ENCODE measurements at places on chromosomes 3 and 15.

DNA sequence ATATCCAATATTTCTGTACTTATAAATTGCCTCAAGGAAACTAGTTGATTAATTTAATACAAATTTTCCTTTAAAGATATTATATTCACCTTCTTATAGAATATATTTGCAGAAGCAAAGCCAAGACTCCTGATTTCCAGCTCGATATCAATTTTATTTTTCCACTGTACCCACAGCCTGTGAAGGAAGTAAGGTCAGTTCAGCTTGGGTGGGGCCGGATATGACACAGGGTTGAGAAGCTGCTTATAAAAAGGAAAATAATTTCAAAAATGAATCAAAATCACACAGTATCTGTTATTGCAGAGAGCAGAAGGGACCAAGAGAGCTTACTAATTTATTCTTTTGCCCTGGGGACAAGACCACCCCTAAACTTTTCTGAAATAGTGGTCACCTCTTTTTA lies 491.4 kb downstream of the TUSC7 start:
- DNase-seq = no peak

- DNase-seq = no peak
Measured at GRCh38 chr15:68200016-68200861, 4.9 kb downstream of the CALML4 start.

GRCh38 chr3:146382386-146382785 lies 87.0 kb downstream of the PLSCR2 start:
- no peak for DNase-seq

- DNase-seq = no peak
Measured at GRCh38 chr3:46764206-46764605, 46.5 kb upstream of the PRSS50 start.

DNA sequence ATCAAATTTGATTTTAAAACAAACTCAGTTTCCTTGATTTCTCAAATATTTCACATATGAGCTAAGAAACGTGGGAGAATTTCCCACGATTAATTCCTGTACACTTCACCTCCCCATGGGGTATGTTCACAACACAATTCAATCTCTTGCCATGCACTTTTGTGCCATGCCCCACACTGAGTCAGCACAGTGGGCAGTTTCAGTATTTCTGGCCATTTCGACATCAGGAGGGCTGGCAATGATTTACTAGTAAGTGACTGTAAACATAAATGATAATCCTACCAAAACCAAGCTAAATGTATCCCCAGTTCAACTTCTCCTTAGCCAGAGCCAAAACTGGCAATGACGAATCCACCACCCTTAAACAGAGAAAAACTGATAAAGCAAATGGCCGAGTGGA lies 293.6 kb downstream of the FGF12 start:
- no peak for DNase-seq

- DNase-seq = no peak
Measured at GRCh38 chr3:48788544-48789162, 59.0 kb downstream of the PRKAR2A start.

DNA sequence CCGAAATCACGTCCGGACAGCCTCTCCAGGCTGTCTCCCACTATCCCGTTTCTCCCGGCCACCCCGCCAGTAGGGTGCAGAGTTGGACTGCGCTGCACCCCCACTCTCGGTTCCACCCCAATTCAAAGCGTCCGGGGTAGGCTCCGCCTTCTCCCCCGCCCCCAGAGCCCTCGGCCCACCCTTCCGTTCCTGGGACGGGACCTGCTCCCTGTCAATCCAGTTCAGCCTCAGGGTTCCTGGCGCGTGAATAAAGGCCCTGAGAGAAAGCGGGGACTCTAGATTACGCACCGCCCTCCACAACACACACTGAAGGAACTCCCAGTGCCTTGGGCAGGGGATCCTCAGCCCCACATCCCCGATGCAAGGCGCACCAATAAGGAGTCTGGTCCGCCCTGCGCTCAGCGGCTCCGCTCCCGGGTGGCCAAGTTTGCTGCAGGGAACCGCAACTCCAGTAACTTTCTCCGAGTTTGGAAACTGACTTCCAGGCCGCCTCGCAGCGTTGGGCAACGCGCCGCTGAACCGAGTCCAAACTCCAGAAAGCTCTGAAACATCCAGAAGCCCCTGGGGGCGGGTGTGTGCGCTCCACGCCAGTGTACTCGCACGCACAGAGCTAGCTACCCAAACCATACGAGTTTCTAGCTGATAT lies 1.9 kb downstream of the ADAMTS9 start:
- DNase-seq = peak; percentile 96

- no peak for DNase-seq
Measured at GRCh38 chr3:129606636-129607390, at the start of gene PLXND1. Gene PLXND1, minus strand, starts transcription at chr3:129606676. Its CDS starts 37 bp downstream, at chr3:129606639.

DNA sequence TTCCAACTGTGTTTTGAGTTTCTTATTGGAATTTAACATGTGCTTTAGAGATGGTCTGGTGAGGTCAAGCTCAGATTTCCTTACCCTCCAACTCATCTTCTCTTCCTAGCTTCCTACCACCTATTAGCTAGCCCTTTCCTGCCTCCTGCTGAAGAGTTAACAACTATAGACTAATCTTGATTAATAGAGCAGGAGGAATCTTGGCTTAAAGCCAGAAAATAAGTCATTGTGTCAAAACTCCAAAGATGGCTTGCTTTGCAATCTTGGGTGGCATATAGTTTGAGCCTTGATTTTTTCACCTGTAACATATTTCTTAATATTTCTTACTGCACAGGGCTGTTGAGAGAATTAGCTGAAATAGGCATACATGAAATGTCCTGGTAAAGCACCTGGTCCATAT lies 27.3 kb downstream of the BCL2L10 start:
- no peak for DNase-seq

DNA sequence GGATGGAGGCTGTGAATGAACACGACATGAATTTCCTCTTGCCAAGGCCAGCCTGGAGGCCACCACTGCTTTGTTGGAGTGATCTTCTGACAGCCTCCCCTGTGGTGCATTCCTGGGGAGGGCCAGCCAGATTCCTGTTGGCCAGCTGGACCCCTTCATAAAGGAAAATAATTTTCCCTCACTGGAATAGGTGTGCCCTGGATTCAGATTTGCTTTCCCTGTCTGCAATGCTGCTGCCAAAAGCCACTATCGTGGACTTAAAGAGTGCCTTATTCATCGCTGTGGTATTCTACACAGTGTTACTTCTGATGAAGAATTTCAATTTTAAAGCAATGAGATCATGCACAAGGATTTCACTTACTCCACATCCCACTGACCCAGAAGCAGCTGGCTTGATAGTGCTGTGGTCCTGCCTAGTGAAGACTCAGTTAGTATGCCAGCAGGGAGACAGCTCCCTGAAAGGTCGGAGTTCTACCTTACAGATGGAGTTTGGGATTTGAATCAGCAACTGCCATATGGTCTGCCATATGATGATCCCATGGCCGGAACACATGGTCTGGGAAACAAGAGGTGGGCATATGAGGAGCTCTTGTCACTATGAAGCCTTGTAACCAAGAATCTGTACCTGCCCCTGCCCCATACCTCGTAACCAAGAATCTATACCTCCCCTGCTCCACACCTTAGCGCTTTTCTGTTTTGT lies 145.2 kb downstream of the KLF13 start:
- no peak for DNase-seq

DNA sequence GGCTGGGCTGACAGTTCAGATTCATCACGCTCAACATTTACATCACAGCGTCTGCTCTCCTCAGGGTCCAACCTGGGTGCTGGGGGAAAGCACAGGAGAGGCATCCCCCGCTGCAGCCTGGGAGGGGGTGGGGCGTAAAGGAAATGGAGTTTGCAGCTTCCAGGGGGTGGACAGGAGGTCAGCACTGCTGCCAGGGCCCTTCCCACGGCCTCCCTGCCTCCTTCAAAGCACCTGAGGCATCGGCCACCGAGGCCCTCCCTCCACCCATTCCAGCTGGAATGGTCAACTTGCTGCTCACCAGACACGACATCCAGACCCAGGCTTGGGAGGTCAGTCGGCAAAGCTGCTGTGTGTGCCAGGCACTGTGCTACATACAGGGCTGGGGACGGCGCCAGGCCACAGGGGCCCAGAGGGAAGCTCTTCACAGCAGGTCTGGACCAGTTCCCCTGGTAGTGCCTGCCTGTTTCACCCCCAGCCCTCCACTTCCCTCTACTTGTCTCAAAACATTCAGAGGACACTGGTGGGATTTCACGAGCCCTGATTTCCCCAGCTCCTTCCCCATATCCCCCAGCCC lies 120.7 kb downstream of the ANP32A start:
- no peak for DNase-seq

GRCh38 chr3:31455524-31455923 lies 77.2 kb upstream of the STT3B start:
- no peak for DNase-seq
